ENCODE measurements at places on chromosomes 12 and 14. TPM values are rescaled to one million over a fixed set of nuclear protein-coding genes. Genes with fewer than 3 reads are reported as not detected.
A peak's percentile ranks its signal among the peaks of the same experiment; 100 is the strongest.

DNA sequence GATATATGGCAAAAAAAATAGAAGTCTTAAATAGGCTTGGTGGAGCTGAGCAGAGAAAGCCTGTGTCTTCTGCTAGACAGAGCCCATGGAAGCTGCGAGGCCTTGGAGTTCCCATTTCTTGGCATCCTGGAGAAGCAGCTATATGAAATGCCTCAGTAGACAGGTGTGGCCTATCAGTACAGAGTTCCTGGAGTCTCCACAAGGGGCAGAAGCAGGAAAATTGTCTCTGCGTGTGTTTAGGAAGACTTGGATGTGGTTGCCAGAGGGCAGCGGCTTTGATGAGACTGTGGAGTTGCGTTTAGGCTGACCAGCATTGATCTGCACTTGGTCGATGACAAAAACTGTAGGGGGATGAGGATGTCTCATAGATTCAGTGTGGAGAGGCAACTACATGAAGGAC lies 334.5 kb upstream of the SEL1L start:
- DNase-seq = no peak

- no peak for DNase-seq
Observed at GRCh38 chr12:118880720-118881493, 100.4 kb upstream of the SRRM4 start.

- DNase-seq = no peak
Observed at GRCh38 chr12:123446333-123446713, 9.8 kb upstream of the RILPL2 start.

DNA sequence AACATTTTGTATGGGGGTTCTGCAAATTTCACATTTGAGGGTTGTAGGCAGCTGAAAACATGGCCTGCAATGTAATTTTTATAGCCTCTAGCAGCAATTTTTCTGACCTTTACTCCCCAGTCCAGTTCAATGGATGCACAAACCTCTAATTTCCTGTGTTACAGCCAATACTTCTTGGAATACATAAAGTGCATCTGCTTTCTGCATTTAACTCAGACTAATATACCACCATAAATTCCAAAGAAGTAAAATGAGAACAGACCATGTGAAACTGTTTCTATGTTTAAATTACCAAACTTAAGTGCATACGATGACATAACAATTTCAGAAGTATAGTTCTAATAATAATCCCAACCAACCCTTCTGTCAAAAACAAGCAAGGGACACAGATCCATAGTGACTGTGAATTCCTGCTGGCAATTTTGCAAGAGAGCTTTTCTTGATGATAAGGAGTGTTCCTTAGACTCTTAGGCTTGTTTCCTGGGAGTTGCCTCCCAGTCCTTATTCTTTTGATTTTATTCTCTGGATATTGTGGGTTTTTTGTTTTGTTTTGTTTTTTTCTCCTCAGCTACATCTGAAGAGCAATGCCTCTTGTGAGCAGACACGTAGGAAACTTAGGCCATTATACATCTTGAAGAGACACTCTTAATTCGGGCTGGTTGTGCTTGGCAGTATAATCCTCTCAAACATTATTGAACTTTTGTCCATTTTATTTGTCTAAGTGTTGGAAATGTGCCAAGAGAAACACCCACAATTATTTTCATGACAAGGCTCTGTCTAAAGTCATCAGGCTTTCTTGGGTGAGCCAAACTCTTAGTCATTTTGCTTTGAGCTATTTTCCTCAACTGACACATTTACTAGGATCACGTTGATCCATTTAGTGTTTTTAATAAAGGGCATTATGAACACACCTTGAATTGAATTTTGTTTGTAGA lies 51.3 kb upstream of the RERGL start:
- DNase-seq = peak; percentile 17

DNA sequence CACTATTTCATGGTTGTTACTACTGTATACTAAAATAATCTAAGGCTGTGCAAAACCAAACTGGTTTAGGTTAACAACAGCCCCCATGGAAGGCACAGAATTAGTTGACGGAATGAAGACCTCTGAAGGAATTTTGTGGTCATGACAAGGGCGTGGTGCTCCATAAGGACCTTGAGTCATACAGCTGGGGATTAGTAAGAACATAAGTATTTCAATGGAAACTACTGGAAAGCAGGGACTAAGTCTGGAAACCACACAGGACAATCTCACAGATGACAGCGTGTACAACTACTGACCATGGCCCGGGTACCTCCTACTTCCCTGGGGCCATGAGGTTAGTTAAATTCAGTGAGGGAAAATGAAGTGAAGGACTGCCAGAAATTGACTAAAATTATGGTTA lies 98.5 kb upstream of the PLEKHA5 start:
- peak; percentile 88 for DNase-seq

Gene KRT6C
- 203 TPM for polyA plus RNA-seq

All from keratinocyte (primary cell).